Ovary (tissue), 10 donors: ENCODE measurements at places on chromosomes 7 and 10. TPM values are rescaled to one million over a fixed set of nuclear protein-coding genes. Genes with fewer than 3 reads are reported as not detected.
A peak's percentile ranks its signal among the peaks of the same experiment; 100 is the strongest.

GRCh38 chr10:31321396-31321941 lies 2.5 kb downstream of the ZEB1 start:
- peak overlapping the region; percentile 95 for H3K4me3 ChIP-seq
- no peak overlapping the region for H3K27ac ChIP-seq
- H3K36me3 ChIP-seq: no peaks in the 10 kb centered on the region
- H3K27me3 ChIP-seq: no peaks in the 10 kb centered on the region
- H3K4me1 ChIP-seq: no peaks in the 10 kb centered on the region

The GPR15LG gene
- total RNA-seq: not detected

GRCh38 chr10:74118804-74119203 lies 31.8 kb downstream of the AP3M1 start:
- H3K27ac ChIP-seq: no peak overlapping the region
- no peak for DNase-seq
- H3K27me3 ChIP-seq: no peaks in the 10 kb centered on the region
- H3K4me3 ChIP-seq: no peak overlapping the region

- DNase-seq: no peak
- no peak overlapping the region for H3K27ac ChIP-seq
- no peaks in the 10 kb centered on the region for H3K4me1 ChIP-seq
- no peaks in the 10 kb centered on the region for H3K27me3 ChIP-seq
- no peaks in the 10 kb centered on the region for H3K36me3 ChIP-seq
These were observed 299.0 kb upstream of the MBL2 start for GRCh38 chr10:53071505-53072125.

DNA sequence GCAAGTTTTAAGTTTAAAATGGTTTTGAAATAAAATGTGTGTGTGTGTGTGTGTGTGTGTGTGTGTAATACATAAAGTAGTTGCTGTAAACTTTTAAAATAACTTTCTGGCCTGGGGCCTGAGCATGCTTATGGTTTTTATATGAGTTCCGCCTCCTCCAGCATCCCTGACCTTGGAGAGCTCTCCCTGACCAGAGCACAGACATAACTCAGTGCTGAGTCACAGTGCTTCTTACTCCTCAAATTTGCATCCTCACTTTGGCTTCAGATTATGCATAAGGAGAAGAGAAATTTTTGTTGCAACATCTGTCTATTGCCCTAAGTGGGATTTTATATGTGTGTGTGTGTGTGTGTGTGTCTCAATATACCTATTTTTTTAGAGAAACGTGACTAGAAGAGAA lies 200.8 kb downstream of the ELMO1 start:
- peak; percentile 39 for DNase-seq
- no peak overlapping the region for H3K27ac ChIP-seq
- no peaks in the 10 kb centered on the region for H3K36me3 ChIP-seq
- H3K4me1 ChIP-seq: peaks cover 7% of the 10 kb centered on the region
- H3K27me3 ChIP-seq: no peaks in the 10 kb centered on the region
- H3K4me3 ChIP-seq: no peak overlapping the region

DNA sequence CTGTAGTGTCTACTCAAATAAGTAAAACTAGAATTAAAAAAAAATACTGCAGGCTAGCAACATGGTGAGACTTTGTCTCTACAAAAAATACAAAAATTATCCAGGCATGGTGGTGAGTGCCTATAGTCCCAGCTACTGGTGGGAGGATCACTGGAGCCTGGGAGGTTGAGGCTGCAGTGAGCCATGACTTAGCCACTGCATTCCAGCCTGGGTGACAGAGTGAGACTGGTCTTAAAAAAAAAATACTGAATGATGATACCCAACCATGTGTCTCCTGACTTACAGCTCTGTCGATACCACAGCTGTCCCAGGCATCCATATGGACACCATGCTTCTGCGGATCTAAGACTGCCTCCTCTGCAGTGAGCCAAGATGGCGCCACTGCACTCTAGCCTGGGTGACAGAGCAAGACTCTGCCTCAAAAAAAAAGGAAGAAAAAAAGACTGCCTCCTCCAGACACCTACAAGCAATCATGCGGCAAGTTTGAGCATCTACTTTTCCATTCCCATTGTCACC lies 7.9 kb upstream of the FRAT1 start:
- H3K36me3 ChIP-seq: no peaks in the 10 kb centered on the region
- no peak overlapping the region for H3K4me3 ChIP-seq
- no peaks in the 10 kb centered on the region for H3K4me1 ChIP-seq
- no peak for DNase-seq
- H3K27ac ChIP-seq: no peak overlapping the region

The HOXA9 gene
- 1.0 TPM for total RNA-seq

GRCh38 chr10:71766717-71767419 lies 6.5 kb downstream of the VSIR start:
- DNase-seq: peak; percentile 82
- H3K4me1 ChIP-seq: peaks cover 55% of the 10 kb centered on the region
- H3K27ac ChIP-seq: peak overlapping the region; percentile 87
- no peak overlapping the region for H3K4me3 ChIP-seq

The HACD1 gene
- total RNA-seq: 7.5 TPM

The PDE6C gene
- total RNA-seq: not detected

The AEBP1 gene
- total RNA-seq: 137 TPM

DNA sequence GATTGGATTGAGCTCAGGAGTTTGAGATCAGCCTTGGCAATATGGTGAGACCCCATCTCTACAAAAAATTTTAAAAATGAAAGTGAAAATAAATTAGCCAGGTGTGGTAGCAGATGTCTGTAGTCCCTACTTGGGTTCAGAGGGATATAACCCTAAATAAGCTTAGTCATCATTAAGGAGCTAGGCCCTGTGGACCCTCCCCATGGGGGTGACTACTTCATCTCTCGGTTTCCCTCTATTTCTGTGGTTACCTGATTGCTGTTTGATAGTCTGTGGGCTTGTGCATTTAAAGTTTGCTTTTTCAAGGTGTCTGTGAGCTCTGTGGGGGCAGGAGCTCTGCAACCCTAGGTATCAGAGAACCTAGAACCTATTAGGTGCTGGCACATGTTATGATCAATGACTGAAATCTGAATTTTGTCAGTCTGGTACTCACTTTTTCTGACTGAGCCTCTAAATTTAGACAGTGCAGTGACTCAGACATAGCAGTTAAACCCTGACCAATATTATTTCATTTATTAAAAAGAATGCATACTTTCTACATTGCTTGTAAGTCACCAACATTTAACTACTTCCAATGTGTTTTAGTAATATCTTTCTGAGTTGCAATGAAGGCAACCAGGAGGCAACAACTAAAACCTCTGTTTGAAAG lies 8.1 kb upstream of the CUZD1 start:
- no peaks in the 10 kb centered on the region for H3K27me3 ChIP-seq
- no peaks in the 10 kb centered on the region for H3K36me3 ChIP-seq
- no peak overlapping the region for H3K4me3 ChIP-seq
- DNase-seq: no peak
- no peak overlapping the region for H3K27ac ChIP-seq

DNA sequence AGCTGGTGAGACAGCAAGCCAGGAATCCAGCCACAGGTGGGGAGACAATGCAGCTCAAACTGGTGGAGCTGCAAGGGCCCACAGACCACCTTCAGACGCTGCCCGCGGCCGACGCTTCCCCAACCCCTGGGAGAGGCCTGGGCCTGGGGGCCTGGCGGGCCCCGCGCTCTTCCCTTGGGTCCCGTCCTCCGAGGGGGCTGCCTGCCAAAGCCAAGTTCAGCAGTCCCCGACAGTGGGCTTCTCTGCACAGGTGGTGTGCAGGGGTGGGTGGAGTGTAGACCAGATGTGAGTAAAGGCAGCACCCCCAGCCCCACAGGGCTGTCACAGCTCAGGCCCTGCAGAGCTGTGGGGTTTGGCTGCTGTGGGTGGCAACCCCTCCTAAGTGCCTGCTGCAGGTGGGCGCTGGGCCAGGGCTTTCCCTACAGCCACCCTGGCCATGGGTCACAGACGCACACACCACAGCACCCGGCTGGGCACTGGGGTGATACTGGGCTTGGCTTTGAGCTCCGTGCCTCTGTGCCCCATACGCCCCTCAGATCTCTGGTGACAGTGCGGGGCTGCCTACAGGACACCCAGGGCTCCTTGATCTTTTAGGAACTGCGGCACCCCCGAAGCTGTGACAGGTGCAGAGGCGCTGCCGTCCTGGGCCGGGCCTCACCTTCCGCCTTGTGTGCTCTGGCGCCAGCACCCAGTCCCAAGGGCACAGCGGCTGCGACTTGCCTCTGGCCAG lies 20.5 kb downstream of the BNIP3 start:
- no peaks in the 10 kb centered on the region for H3K27me3 ChIP-seq
- H3K4me1 ChIP-seq: no peaks in the 10 kb centered on the region
- no peak overlapping the region for H3K27ac ChIP-seq
- no peaks in the 10 kb centered on the region for H3K36me3 ChIP-seq
- H3K4me3 ChIP-seq: no peak overlapping the region

The GATA3 gene
- 0.42 TPM for total RNA-seq

GRCh38 chr10:100878291-100878910 lies 34.4 kb upstream of the SLF2 start:
- DNase-seq: peak; percentile 49
- H3K36me3 ChIP-seq: no peaks in the 10 kb centered on the region
- H3K27ac ChIP-seq: no peak overlapping the region
- H3K4me1 ChIP-seq: peaks cover 15% of the 10 kb centered on the region

The GRB10 gene
- 31.7 TPM for total RNA-seq

The GRID2IP gene
- total RNA-seq: 0.45 TPM

DNA sequence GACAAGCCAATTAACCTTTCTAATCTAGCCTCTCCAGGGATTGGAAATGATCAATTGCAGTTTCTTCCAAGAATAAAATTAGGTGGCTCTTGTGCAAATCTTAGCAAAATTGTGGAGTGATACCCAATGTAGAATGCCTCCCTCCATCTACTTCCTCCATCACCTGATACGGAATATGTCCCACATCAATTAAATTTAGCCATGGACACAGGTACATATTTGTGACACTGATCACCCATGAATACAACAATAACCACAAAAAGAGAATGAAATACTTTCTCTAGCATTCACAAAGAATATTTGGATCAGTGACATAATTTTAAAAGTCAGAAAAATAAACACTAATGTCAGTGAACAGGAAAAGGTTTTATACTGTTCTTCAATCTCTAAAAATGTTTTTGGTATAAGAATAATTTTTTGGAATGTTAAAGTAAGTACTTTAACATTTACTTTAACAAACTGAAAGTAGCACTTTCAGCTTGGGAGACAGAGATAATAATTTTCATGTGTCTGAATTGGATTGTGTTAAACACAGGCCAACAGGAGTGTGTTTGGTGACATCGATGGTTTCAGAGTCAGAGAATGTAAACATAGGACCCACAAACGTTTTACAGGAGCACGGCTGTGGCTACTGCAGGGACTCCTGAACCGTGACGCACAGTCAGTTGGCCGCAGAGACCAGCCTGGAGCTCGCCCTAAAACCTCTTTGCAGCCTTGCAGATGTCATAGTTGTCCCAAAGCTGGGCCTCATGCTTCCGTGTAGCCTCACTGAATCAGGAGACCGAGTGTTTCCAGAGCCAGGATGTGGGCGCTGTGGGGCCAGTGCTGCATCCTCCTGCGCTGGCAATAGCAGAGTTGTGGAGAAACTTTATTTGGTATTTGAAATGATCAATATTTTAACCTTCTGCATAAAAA lies 7.2 kb downstream of the RBM20 start:
- no peaks in the 10 kb centered on the region for H3K36me3 ChIP-seq
- no peak for DNase-seq
- no peaks in the 10 kb centered on the region for H3K27me3 ChIP-seq

DNA sequence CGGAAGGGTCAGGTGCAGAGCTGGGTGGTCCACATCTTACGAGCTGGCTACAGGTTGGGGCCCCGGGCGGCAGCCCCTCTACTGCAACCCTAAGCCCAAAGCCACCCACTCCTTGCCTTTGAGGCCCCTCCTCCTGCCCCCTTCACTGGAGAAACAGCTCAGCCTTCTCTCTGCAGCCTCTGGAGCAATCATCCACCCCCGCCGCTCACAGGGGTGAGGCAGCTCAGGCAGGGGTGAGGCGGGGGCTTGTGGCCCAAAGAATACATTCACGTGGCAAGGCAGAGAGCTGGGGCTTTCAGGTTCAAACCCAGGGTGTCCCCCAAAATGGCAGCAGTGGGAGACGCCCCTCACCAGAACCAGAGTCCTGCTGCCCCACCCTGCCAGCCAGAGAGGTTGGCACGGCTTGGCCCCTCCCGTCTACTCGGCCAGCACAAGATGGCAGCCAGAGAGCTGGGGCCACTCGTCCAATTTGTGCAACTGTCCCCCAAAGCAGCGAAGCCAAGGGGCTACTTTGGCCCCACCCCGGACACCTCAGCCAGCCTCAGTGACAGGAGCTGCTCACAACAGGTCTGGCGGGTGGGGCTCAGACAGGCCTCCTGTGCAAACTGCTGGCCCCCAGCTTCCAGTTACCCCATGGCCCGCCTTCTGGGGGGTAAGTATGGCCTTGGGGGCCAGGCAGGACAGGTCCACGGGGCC lies 7.2 kb downstream of the GNB2 start:
- peaks cover 1% of the 10 kb centered on the region for H3K4me1 ChIP-seq
- DNase-seq: peak; percentile 46
- no peak overlapping the region for H3K4me3 ChIP-seq
- no peak overlapping the region for H3K27ac ChIP-seq
- no peaks in the 10 kb centered on the region for H3K27me3 ChIP-seq

- H3K36me3 ChIP-seq: no peaks in the 10 kb centered on the region
- no peak for DNase-seq
- no peaks in the 10 kb centered on the region for H3K4me1 ChIP-seq
- no peaks in the 10 kb centered on the region for H3K27me3 ChIP-seq
- no peak overlapping the region for H3K4me3 ChIP-seq
- H3K27ac ChIP-seq: no peak overlapping the region
These were observed 12.7 kb downstream of the FZD1 start for GRCh38 chr7:91276909-91277308.

The CFAP70 gene
- total RNA-seq: 1.8 TPM

- no peaks in the 10 kb centered on the region for H3K27me3 ChIP-seq
- no peaks in the 10 kb centered on the region for H3K4me1 ChIP-seq
- H3K36me3 ChIP-seq: no peaks in the 10 kb centered on the region
- no peak overlapping the region for H3K4me3 ChIP-seq
These were observed 48.0 kb downstream of the GPAM start for GRCh38 chr10:112135604-112136003.

DNA sequence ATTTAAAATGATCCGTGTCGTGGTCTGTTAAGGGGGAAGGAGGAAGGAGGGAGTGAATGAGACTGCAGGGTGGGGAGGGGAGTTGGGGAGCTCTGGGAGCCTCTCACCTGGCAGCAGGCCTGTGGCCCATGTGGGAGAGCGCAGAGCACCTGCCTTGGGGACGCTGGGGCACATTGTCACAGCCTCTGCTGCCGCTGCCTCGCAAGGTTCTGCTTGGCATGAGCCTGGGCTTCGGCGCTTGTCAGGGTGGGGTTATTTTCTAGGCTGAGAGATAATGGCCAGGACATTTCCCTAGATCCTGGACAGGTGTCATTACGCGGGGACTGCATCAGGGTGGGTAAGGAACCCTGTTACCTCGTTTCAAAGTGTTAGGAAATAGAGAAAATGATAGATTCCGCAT lies 2.2 kb upstream of the SUN1 start:
- no peak overlapping the region for H3K4me3 ChIP-seq
- H3K36me3 ChIP-seq: no peaks in the 10 kb centered on the region
- H3K27me3 ChIP-seq: no peaks in the 10 kb centered on the region
- peak overlapping the region; percentile 89 for H3K27ac ChIP-seq
- peak; percentile 36 for DNase-seq
